ENCODE measurements at places on chromosomes 7 and 10.

DNA sequence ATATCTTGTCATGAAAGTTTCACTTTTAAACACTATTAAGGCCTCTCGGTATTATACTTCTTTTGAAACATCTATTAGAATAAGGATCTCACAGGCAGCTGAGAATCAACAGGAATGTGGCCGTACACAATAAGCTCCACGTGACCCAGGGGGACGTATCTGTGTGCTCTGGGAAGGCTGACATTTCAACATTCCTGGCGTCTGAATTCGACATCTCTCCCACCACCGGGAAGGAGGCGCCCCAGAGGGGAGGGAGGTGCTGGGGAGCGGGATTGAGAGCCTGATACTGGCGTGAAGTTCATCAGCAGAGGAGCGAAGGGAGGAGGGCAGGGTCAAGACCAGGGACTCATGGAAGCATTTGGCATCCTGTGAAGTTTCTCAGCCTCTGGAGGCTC lies 401.3 kb downstream of the DNAJB6 start:
- no peaks in the 10 kb centered on the region for H3K4me1 ChIP-seq
- DNase-seq, result no peak
- H3K27me3 ChIP-seq, result peaks cover 5% of the 10 kb centered on the region
- no peak overlapping the region for H3K4me3 ChIP-seq

GRCh38 chr10:34152434-34152833 lies 662.7 kb downstream of the PARD3 start:
- no peaks in the 10 kb centered on the region for H3K36me3 ChIP-seq
- H3K27ac ChIP-seq, result no peak overlapping the region
- peaks cover 2% of the 10 kb centered on the region for H3K27me3 ChIP-seq
- no peak for DNase-seq
- H3K4me3 ChIP-seq, result no peak overlapping the region

DNA sequence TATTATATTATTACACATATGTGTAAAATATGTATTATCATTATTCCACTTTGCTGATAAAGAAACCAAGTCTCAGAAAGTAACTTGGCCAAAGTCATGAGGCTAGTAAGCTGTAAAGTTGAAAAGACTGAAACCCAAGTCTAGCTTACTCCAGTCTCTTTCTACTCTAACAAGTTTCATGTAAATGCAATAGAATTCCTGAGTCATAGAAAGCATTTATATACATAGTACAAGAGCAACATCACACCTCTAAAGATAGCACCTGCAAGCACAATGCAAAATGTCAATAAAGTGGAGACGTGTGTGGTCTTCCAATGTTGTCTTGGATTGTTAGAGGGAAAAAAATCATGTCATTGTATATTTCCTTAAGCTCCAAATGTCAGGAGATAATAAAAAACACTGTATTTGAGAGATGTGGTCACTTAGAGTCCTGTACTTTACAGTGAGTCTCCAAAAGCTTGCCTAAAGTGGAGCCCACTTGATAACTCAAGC lies 430.3 kb upstream of the NRP1 start:
- DNase-seq, result no peak
- H3K36me3 ChIP-seq, result no peaks in the 10 kb centered on the region
- H3K4me3 ChIP-seq, result no peak overlapping the region
- no peak overlapping the region for H3K27ac ChIP-seq

- no peak overlapping the region for H3K4me3 ChIP-seq
- no peaks in the 10 kb centered on the region for H3K27me3 ChIP-seq
- H3K4me1 ChIP-seq, result no peaks in the 10 kb centered on the region
Observed at GRCh38 chr7:107381453-107381852, 88.4 kb upstream of the GPR22 start.

DNA sequence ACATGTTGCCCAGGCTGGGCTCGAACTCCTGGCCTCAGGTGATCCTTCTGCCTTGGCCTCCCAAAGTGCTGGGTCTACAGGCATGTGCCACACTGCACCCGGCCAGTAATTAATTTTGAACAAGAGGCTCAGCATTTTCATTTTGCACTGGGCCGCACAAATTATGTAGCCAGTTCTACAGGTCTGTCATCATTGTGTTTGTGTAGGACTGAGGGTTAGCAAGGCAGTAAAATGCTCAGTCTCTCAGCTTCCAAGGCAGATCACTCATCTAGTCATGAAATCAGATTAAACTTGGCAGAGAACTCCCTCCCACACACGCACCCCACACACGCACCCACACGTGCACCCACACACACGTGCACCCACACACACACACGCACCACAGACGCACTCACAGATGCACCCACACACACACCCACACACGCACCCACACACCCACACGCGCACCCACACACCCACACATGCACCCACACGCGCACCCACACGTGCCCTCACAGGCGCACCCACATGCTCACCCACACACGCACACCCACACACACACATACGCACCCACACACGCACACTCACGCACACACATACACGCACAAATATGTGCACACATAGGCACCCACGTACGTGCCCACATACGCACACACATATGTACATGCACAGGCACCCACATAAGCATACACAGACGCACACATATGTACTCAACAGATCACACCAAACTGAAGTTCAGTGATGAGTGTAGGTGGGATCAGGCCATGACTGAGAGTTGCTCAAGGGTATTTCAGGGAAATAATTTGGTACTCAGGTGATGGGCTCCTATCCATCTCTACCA lies 27.8 kb upstream of the PROSER2 start:
- H3K27ac ChIP-seq, result peak overlapping the region; percentile 10
- no peaks in the 10 kb centered on the region for H3K36me3 ChIP-seq
- H3K4me3 ChIP-seq, result no peak overlapping the region
- no peaks in the 10 kb centered on the region for H3K4me1 ChIP-seq
- H3K27me3 ChIP-seq, result no peaks in the 10 kb centered on the region

- DNase-seq, result no peak
- no peaks in the 10 kb centered on the region for H3K4me1 ChIP-seq
- no peak overlapping the region for H3K4me3 ChIP-seq
- H3K27me3 ChIP-seq, result peaks cover 28% of the 10 kb centered on the region
- H3K36me3 ChIP-seq, result no peaks in the 10 kb centered on the region
Observed at GRCh38 chr10:14399641-14400040, 68.9 kb upstream of the FRMD4A start.

GRCh38 chr10:124560377-124561105 lies 98.9 kb downstream of the LHPP start:
- H3K4me1 ChIP-seq, result no peaks in the 10 kb centered on the region
- DNase-seq, result no peak
- H3K27ac ChIP-seq, result no peak overlapping the region
- H3K27me3 ChIP-seq, result no peaks in the 10 kb centered on the region

DNA sequence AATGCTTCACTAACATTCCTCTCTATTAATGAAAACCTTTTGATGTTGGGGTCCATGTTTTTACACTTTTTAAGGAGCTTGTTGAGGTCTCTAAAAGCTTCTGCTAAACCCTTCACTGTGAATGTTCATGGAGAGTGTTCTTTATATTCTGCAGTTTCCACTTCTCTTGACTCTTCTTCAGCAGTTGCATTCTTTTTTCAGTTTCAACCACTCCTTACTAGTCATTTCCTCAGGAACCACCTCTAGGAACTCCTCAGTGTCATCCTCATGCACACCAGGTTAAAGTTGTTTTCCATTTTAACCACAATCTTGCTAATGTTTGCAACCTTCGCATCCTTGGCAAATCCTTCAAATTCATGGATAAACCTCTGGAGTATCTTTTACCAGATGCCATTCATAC lies 821.6 kb downstream of the ANKRD7 start:
- H3K27ac ChIP-seq, result no peak overlapping the region
- no peaks in the 10 kb centered on the region for H3K36me3 ChIP-seq
- no peaks in the 10 kb centered on the region for H3K4me1 ChIP-seq
- H3K4me3 ChIP-seq, result no peak overlapping the region

DNA sequence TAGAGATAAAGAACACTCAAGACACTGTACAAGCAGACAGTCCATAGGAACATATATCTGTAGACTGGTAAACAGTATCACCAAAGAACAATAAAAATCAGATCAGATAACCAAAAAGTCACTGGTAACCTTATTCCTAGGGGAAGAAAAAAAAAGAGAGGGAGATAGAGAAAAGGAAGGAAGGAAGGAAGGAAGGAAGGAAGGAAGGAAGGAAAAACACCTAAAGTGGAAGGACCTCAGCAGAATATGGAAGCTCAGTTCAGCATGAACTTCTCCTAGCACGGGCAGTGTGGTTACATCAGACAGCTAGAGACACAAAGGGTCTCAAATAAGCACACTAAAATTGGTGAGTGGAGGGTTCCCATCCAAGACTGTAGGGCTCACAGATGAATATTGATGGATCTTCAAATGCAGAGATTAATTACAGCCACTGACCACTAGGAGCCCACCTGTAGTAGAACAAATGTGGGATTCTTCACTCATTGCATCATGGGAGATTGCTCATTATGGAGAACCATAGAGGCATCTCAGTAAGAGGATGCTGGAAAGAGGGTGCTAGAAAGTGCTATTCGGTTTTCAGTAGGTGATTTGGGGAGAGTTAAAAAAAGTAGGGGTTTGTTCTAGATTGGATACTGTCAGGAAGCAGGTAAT lies 293.4 kb upstream of the C7orf33 start:
- no peak overlapping the region for H3K4me3 ChIP-seq
- no peaks in the 10 kb centered on the region for H3K27me3 ChIP-seq
- no peaks in the 10 kb centered on the region for H3K36me3 ChIP-seq
- no peak for DNase-seq

- peaks cover 4% of the 10 kb centered on the region for H3K27me3 ChIP-seq
- no peaks in the 10 kb centered on the region for H3K36me3 ChIP-seq
- DNase-seq, result no peak
Observed at GRCh38 chr10:99913831-99914235, 95.9 kb downstream of the DNMBP start.
